T follicular helper cell (primary cell): ENCODE measurements at places on chromosomes 5 and 9.

- no peak for DNase-seq
Measured at GRCh38 chr5:103340717-103341388, 82.3 kb downstream of the MACIR start.

- no peak for DNase-seq
Measured at GRCh38 chr5:38709678-38710306, 136.0 kb upstream of the OSMR start.

DNA sequence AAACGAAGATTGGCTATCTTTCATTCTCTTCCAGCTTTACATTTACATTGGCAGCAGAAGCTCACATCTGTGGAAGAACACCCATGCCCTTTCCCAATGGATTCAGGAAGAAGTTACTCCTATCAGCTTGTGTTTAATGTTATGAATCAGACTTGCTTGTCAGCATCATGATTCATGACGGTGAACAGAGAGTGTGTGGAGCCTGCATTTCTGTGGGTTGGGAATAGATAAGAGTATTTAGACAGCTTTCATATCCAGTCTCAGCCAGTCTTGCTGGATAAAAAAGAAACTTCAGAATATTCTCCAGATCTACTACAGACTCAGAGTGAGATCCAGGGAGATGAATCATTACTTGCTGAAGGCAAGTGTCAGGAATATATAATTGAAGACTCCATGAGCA, 812.9 kb upstream of the ZNF608 start:
- no peak for DNase-seq

DNA sequence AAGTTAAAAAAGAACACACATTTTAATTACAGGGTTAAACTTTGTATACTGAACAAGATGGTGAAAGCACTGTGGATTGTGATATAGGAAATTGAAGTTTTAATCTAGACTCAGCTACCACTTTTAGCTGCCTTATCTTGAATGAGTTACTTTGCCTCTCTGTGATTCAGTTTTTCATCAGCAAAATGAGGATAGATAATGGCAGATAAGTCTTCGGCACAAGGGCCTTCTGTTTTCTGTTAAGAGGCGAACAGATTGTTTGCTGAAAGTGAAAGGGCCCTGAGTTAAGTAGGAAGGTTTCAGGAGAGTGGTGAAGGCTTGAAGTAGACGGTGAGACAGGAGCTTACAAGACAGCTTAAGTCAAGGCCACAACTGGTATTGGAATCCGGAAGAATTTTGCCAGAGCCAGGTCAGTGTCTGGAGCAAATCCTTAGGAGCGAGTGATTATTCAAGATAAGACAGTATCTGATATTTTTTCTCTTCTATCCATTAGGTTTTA, 7.8 kb downstream of the RARS1 start:
- DNase-seq: no peak

GRCh38 chr5:77844373-77844622, 68.2 kb upstream of the TBCA start:
- DNase-seq: no peak

DNA sequence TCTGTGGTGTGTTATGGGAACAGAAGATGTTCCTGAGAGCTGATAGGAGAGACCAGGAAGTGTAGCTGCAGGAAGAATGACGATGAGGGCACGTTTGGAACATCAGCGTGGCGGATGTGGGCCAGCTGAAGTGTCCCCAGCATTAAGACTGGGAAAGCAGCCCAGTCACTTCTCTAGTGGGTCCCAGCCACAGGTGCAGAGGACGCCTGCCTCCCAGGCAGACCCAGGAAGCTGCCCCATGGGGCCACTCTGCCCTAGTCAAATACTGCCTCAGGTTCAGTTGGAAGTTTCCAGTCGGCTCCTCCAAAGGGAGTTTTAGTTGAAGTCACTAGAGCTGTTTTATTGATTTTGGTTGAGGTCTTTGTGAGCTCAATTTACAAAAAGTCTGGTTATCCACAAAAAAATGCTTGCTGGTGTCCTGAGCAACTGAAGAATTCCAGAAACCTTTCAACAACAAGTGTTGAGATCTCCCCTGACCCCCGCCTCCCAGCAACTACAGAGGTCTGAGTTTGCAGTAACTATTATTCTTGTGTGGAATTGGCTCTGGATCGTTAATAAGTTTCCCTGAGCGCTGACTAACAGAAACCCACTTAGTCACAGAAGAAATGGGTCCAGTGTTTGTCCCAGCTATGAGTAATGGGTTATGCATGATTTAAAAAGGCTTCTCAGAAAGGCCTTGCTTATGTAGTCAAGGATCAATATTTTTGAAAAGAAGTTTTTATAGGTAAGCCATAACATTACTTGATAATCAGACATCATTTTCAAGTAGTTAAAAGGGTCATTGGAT, 294.1 kb downstream of the FANCC start:
- no peak for DNase-seq

DNA sequence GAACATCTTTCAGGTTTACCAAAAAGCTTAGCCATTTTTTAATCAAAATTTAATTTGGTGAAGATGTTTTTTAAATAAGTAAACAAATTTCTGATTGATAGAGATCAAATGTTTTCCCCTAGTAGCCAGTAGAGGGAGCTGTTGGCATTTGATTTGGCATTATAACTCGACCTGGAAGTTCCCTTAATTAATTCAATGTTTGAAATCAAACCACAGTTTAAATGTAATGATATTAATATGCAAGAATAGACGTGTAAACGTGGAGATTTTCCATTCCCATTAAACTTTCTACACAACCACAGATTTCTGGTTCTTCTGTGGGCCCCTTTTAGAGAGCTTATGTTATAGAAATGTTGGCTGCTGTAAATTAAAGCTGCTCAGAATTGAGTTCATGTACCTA, 148.1 kb upstream of the MPDZ start:
- no peak for DNase-seq

GRCh38 chr5:147460380-147460779, 49.5 kb downstream of the DPYSL3 start:
- no peak for DNase-seq

- no peak for DNase-seq
Measured at GRCh38 chr9:27627188-27627564, 53.9 kb upstream of the C9orf72 start.

- DNase-seq: no peak
Measured at GRCh38 chr5:177372910-177373309, 11.3 kb upstream of the SLC34A1 start.

- DNase-seq: no peak
Measured at GRCh38 chr5:168608386-168608785, 29.2 kb upstream of the PANK3 start.
